Neural crest cell (in vitro differentiated cells): ENCODE measurements at places on chromosomes 2 and 18. TPM values are rescaled to one million over a fixed set of nuclear protein-coding genes. Genes with fewer than 3 reads are reported as not detected.

Gene RBM44
- 0.42 and 0.50 TPM in 2 replicates for total RNA-seq

Gene MAPRE3
- 16.3 and 17.5 TPM in 2 replicates for total RNA-seq

GRCh38 chr2:88764141-88764849 is 72.8 kb downstream of the RPIA start:
- peaks cover 50% of the 10 kb centered on the region for H3K27me3 ChIP-seq
- no peaks in the 10 kb centered on the region for H3K4me1 ChIP-seq
- H3K27ac ChIP-seq, result no peak overlapping the region
- H3K4me3 ChIP-seq, result no peak overlapping the region
- H3K36me3 ChIP-seq, result peaks cover 8% of the 10 kb centered on the region

DNA sequence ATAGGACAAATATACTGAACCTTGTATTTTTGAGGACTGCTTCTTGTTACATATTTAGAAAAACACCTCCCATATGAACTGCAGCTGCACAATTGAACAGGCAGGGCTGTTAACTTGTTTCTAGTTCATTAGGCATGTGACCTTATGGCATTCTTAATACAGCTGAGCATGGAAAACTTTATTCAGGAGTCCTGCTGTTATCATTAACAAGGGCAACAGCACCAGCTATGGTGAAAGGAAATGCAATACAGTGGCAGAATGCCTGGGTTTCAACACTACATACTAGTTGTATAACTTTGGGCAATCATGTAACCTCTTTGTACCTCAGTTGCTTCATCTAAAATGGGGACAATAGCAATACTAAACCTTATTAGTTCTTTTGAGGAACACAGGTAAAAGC is 71.8 kb downstream of the GDF7 start:
- peaks cover 18% of the 10 kb centered on the region for H3K36me3 ChIP-seq
- no peak overlapping the region for H3K27ac ChIP-seq
- H3K4me3 ChIP-seq, result no peak overlapping the region
- no peak for DNase-seq
- H3K4me1 ChIP-seq, result no peaks in the 10 kb centered on the region

Gene SCN9A
- total RNA-seq, result 0.86 and 1.3 TPM in 2 replicates
